ENCODE measurements at places on chromosomes 7 and 10. TPM values are rescaled to one million over a fixed set of nuclear protein-coding genes. Genes with fewer than 3 reads are reported as not detected.

Gene C7orf57
- 0.06 TPM for total RNA-seq

Gene C10orf62
- total RNA-seq = not detected

Gene OGDHL
- total RNA-seq = 0.37 TPM

Gene TRIL
- total RNA-seq = not detected

Gene ARHGEF35
- 0.43 TPM for total RNA-seq

Gene TMEM139
- total RNA-seq = 0.62 TPM

Gene FRMD4A
- total RNA-seq = 2.3 TPM

Gene PRRT4
- total RNA-seq = 0.21 TPM

Gene FAM25C
- total RNA-seq = not detected

Gene SLC4A2
- 82.9 TPM for total RNA-seq

Gene PSTK
- total RNA-seq = 12.7 TPM

Gene AASS
- 18.7 TPM for total RNA-seq

Gene RAB19
- not detected for total RNA-seq

Gene AGFG2
- total RNA-seq = 4.9 TPM

Gene OR2A7
- total RNA-seq = not detected

DNA sequence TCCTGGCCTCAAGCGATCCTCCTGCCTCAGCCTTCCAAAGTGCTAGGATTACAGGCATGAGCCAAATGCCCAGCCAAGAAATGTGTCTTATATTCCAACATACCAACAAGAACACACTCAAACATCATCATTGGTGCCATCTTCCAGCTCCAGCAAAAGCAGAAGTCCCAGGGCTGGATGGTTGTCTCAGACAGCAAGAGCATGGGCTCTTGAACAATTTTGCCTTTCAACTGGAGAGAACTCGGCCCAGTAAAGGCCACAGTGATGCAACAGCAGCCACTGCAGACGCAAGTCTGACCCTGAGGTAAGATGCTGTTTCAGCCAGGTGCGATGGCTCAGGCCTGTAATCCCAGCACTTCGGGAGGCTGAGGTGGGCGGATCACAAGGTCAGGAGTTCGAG lies 52.8 kb upstream of the NFE2L3 start:
- DNase-seq = no peak

DNA sequence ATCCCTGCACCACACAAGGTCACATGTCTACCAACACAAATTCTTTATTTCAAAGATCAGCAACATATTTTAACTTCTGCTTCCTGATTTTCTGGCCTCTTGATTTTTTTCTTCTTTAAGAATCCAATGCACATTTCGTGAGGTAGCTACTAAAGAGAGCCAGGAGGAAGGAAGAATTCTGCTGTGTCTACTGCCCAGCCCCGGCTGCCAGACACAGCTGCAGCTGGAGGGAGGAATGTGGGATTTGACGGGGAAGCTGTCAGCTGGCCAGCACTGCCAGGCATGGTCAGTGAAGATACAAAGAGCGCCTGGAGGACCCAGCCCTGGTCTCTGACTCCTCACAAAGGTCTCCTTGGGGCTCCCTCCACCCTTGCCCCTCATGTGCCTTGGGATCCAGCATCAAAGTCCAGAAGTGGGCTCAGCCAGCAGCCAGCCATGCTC lies 6.9 kb upstream of the AOC1 start:
- no peak for DNase-seq

- DNase-seq = no peak
These were observed 369.7 kb downstream of the PLXNA4 start for GRCh38 chr7:132206594-132206993.

DNA sequence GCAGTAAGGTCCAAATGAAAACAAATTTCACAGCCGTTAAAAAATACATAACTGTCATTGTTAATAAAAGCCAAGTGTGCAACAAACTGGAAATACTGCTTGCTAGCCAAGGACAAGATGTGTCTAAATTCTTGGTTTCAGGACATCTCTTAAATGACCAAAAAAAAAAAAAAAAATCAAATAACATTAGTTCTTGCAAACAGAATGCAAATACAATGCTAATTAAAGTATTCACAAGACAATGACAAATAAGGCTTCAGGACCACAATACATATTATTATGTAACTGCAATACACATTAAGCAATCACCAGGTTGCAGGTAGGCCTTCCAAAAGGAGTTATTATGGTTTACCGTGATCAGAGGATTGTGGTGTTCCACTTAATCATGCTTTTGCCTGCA lies 3.6 kb downstream of the ARHGAP21 start:
- DNase-seq = no peak

GRCh38 chr10:94052866-94053791 lies 59.4 kb downstream of the PLCE1 start:
- no peak for DNase-seq

- peak; percentile 33 for DNase-seq
These were observed 46.5 kb downstream of the FAM171A1 start for GRCh38 chr10:15324611-15325010.

DNA sequence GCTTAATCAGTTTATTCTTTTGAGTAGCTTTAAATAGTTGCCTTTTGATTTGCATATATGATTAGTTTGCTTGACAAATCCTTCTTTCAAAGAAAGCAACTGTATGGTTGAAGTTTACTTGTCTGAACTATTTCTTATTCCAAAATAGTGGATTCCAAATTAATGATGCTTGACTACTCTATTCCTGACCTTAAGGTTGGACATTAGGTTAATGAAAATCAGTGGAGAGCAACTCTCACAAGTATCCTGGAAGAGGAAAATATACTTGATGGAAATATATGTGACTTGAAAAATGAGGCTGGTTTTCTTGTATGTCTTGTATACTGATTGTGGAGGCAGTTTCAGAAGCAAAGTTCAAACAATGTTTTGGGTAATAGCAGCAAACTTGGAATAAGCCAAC lies 369.2 kb upstream of the PODXL start:
- DNase-seq = no peak

DNA sequence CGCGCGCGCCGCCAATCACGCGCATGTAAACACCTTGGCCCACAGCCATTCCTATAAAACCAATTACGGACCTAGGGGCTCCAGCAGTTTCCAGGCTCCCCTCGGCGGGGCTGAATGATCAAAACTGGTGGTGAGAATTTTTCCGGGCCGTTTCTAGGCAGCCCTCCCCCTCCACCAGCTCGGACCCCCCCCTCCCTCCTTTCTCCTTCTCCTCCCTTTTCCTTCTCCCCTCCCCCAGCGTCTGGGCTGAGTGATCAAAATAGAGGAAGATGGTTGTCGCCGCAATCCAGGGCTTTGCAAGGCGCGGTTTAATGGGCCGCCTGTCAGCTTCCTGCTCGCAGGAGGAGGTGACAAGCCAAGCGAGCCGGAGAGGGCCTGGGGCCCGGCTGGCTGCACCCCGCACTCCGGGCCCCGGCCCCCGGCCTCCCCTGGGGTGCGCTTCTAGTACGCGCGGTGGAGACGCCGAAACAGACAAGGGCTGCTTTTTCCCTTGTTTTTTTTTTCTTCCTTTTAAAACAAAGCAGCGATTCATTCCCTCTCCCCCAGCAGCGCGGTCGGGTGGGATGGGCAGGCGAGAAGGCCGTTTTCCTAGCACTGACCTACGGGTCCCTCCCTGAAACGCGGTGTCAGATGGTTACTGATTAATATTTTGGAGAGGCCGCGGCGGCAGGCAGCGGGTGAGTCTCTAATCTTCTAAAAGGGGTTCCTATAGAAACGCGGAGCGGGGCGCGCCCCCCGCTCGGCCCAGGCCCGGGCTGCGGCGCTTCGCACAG lies 528 bp upstream of the TNRC18 start:
- peak; percentile 100 for DNase-seq

GRCh38 chr7:157689269-157690057 lies 352.7 kb downstream of the DNAJB6 start:
- DNase-seq = no peak

- DNase-seq = no peak
These were observed 8.8 kb downstream of the PAPSS2 start for GRCh38 chr10:87668324-87669074.

GRCh38 chr10:70544431-70545340 lies 57.9 kb downstream of the PRF1 start:
- DNase-seq = no peak

- DNase-seq = no peak
These were observed 12.4 kb downstream of the NET1 start for GRCh38 chr10:5424751-5425150.

GRCh38 chr10:100009283-100009792 lies 409 bp downstream of the DNMBP start:
- no peak for DNase-seq

DNA sequence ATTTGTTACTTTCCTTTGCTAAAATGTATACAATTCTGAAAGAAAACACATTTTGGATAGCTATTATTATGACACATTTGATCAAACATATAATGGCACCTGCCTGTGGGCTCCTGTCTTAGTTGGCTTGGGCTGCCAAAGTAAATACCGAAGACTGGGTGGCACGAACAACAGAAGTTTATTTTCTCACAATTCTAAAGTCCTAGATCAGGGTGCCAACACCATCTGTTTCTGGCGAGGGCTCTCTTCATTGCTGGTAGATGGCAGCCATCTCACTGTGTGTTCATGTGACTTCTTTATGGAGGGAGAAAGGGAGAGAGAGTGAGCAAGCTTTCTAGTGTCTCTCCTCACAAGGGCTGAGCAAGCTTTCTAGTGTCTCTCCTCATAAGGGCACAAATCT lies 195.8 kb upstream of the FAM3C start:
- DNase-seq = no peak

GRCh38 chr10:133293810-133294119 lies 14.9 kb downstream of the TUBGCP2 start:
- DNase-seq = no peak

DNA sequence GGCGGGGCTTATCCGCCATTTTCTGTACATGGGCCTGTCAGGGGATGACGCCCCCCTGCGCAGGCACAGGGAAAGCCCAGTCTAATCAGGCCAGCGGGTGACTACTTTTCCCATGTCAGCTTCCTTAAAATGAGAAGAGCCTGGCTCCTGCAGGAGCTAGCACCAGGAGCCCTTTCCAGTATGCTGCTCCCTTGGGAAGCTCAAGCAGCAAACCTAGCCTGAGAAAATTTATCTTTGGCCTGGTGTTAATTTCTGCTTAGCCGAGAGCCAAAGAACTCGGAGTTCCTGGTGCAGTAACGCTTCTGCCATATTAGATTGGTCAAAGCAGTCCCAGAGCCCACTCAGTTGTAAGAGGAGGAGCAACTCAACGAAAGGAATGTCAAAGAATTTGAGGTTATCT lies 239.0 kb upstream of the PHYHIPL start:
- no peak for DNase-seq

GRCh38 chr7:69318794-69319193 lies 279.5 kb upstream of the AUTS2 start:
- DNase-seq = no peak

GRCh38 chr10:42933448-42934340 lies 143.2 kb upstream of the RET start:
- DNase-seq = no peak

DNA sequence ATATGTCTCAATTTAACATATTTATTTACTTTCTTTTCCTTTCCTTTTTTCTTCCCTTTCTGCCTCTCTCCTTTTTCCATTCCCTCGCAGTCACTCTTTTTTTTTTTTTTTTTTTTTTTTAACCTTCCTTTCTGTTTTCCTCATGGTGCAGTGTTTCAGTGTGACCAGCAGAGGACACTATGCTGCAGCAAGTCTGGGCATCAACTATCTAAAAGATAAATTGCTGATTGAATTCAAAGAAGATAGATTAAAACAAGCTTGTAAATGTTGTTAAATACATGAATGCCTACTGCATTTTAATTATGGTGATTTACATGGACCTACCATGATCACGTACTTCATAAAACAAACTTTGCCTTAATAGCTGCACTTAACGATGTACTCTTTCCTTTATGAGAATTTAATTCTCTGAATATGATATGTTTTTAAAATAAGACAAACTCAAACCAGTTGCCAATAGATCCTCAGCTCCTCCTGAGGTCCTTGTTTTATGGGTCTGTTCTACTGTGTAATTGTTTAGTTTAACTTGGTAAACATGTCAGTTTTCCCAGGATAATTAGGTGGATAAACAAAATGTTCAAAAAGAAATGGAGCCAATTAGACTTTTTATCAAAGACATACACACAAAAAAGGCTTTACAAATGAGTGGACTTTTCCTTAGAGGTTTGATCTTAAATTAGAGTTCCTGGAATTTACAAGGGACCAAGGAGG lies 101.0 kb upstream of the AGR3 start:
- DNase-seq = peak; percentile 93

GRCh38 chr10:90856964-90857634 lies 740 bp downstream of the HTR7 start:
- no peak for DNase-seq

- DNase-seq = no peak
These were observed 258.1 kb upstream of the C7orf33 start for GRCh38 chr7:148332191-148333186.

- no peak for DNase-seq
These were observed 1.2 kb downstream of the PTEN start for GRCh38 chr10:87864496-87865059.

DNA sequence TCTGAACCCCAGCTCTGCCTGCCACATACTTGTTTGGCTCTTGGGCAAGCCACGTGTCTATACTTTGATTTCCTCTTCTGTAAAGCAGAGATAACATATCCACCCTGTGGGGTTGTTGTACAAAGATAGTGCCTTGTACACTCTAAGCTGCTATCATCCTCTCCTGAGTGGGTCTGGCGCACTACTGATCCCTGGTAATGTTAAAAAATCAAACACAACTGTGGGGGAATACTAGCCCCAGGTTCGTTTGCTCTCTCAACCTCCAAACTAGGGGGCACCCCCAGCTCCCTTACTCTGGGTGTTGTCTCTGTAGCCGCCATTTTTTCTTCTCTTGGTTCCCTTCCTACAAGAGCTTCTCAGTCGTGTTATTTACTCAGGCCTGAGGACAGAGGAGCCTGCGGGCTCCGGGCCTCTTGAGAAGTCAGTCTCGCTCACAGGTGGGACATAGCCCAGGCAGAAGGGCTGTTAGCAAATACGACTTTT lies 1.0 kb downstream of the POLM start:
- DNase-seq = no peak

- no peak for DNase-seq
These were observed 2.3 kb upstream of the SLC16A9 start for GRCh38 chr10:59711871-59712494.

DNA sequence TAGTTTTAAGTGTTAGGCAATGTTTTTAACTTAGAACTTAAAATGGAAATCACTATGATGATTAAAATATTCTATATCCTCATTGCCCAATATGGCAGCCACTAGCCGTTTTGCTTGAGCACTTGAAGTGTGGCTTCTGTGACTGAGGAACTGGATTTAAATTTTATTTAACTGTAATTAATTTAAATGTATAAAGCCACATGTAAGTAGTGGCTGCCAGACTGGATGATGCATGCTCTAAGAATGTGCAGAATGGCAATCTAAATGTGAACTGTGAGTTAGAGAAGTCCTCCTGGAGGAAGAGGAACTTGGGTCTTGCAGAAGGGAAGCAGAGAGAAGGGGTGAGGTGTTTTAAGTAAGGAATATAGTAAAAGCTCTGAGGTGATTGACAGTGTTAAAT lies 451.4 kb downstream of the SUGCT start:
- DNase-seq = peak; percentile 60
